ENCODE measurements at places on chromosomes 6 and 20.

GRCh38 chr6:6246544-6246943 is 73.9 kb downstream of the F13A1 start:
- DNase-seq: no peak

- DNase-seq: no peak
These were observed 15.7 kb downstream of the DCBLD1 start for GRCh38 chr6:117498159-117498558.

GRCh38 chr6:156308604-156309003 is 468.6 kb upstream of the ARID1B start:
- no peak for DNase-seq

DNA sequence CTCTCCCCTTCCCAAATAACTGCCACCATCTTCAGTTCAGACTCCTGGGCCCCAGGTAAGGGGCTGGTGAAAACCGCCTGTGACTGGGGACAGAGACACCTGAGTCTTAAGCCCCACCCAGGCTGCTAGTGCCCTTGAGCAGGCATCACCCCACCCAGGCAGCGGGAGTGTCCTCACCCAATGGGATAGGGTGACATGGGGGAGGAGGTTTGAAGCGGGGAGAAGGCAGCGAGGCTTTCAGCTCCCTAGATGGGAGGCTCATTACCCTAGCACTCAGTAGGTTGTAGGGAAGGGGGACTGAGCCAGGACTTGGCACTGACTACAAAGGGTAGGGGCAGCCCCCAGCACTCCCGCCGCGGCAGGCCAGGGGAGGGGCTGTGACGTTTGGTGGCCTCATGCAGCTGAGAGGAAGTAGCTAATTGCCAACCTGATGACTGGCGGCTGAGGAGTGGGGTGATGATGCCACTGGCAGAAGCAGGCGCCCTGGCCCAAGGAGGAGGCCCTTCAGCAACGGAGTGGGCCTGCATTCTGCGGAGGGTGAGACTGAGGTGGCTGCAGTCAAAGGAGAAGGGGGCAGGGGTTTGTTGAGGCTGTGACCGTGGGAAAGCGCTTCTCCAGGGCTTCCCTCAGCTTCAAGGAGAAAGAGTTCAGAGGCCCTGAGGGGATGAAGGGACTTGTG is 126.9 kb downstream of the MRPL14 start:
- no peak for DNase-seq

DNA sequence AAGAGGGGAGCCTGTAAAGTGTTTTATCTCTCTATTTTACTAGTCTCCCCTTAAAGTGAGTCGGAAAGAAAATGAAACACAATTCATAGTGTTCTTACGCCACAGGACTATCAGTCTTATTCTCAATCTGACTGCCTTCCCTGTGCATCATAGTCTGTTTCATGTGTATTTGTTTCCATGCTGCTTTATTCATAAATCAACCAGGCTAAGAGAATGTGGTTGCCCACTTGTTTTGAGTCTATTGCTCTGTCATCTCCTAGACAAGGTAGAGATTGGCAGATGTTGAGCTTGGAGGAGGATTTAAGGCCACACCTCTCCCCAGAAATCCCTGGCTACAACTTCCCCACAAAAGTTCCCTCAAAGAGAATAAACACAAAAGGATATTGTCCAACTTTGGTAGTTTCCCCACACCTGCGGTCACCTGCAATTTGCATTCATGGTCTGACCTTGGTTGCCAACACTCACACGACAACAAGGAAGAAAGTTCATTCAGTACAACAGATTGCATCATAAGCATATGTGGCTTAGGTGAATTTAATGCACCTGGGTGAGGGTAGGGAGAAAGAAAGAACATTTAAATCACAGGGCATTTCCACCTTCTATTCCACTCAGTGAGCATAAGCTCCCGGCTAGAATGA is 167.1 kb upstream of the FBXL4 start:
- DNase-seq: no peak

DNA sequence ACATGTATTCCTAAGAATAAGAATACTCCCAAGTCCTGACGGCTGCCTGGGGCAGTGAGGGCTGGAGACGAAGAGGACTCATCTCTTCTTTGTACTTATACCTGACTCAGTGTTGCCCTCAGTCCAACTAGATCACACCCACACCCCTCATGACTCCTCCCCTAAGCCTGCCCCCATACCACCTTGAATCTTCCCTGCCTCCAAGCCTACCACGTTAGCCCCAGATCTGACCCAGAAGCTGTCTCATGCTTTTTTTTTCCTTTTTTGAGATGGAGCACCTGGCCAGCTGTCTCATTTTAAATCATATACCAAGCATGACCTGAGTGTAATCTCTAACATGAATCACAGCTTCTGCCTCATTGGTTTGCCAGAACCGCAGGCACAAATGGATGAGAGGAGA is 45.2 kb downstream of the MUC22 start:
- no peak for DNase-seq

- DNase-seq: peak; percentile 22
These were observed 31.9 kb downstream of the NSFL1C start for GRCh38 chr20:1434571-1435336.

DNA sequence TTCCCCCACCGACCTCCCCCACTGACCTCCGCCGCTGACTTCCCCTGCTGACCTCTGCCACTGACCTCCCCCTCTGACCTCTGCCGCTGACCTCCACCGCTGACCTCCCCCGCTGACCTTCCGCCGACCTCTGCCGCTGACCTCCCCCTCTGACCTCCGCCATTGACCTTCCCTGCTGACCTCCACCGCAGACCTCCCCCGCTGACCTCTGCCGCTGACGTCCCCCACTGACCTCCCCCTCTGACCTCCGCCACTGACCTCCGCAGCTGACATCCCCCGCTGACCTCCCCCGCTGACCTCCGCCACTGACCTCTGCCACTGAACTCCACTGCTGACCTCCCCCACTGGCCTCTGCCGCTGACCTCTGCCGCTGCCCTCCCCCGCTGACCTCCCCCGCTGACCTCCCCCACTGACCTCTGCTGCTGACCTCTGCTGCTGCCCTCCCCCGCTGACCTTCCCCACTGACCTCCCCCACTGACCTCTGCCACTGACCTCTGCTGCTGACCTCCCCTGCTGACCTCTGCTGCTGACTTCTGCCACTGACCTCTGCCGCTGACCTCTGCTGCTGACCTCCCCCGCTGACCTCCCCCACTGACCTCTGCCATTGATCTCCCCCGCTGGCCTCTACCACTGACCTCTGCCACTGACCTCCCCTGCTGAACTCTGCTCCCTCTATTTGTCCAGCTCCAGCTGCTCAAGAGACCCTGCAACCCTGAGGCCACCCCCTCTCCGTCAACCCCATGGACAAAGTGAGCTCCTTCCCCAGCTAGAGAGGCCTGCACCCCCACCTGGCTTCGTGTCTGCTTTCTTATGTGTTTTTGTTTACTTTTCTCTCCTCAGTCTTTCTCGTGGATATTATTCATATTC is 91.4 kb upstream of the AFDN start:
- DNase-seq: no peak

DNA sequence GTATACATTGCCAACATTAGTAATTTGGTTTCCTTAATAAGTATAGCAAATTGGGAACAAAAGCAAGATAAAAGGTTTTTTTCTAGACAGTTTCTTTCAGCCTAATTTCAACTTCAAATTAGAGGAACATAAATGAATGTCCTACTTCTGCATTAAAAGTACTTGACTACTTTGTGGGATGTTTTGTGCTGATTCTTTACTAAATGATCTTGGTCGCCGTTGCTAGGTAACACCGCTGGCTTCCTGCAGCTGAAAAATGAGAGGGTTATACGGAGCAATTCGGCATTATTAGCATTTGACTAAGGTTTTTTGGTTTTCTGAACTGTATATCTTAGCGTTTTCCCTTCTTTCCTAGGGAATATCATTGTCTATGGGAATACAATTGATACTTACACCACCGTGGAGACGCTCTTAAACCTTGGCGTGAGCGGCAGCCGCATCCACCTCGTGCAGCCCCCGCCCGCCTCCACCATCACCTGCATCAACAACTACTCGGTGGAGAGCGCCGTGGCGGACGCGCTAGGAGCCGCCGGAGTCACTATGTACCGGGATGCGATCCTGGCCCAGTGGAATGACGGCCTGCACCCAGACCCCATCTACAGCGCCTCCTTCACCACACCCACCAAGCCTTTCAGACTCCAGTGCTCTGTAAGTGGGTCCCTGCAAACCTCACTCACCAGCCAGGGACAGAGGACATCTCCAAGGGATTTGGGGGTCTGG is 90.9 kb upstream of the INSM1 start:
- DNase-seq: no peak

- peak; percentile 92 for DNase-seq
These were observed at the start of the genes MCM8 and TRMT6 for GRCh38 chr20:5950271-5951031. Gene MCM8, plus strand, starts transcription at chr20:5950652. Its CDS starts 1,364 bp downstream, at chr20:5952016. Gene TRMT6, minus strand, starts transcription at chr20:5950533. Its CDS starts 128 bp downstream, at chr20:5950405.

DNA sequence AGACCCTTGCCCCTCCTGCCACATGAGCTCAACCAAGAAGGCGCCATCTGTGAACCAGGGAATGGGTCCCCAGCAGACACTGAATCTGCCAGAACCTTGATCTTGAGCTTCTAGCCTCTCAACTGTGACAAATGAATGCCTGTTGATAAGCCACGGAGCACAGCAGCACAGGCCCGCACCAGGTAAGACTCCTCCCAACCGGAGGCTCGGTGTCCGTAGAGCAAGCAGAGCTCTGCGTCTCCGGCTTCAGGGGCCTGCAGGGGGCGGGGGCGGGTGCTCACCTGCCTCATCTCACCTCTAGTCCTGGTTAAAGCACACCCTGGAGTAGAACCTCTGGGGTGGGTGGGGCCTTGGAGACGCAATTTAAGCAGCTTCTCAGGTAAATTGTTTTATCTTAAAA is 122.7 kb downstream of the SMOC2 start:
- DNase-seq: no peak

GRCh38 chr6:19492636-19493405 is 344.3 kb upstream of the ID4 start:
- no peak for DNase-seq

GRCh38 chr20:9417665-9418064 is 96.7 kb upstream of the LAMP5 start:
- no peak for DNase-seq

DNA sequence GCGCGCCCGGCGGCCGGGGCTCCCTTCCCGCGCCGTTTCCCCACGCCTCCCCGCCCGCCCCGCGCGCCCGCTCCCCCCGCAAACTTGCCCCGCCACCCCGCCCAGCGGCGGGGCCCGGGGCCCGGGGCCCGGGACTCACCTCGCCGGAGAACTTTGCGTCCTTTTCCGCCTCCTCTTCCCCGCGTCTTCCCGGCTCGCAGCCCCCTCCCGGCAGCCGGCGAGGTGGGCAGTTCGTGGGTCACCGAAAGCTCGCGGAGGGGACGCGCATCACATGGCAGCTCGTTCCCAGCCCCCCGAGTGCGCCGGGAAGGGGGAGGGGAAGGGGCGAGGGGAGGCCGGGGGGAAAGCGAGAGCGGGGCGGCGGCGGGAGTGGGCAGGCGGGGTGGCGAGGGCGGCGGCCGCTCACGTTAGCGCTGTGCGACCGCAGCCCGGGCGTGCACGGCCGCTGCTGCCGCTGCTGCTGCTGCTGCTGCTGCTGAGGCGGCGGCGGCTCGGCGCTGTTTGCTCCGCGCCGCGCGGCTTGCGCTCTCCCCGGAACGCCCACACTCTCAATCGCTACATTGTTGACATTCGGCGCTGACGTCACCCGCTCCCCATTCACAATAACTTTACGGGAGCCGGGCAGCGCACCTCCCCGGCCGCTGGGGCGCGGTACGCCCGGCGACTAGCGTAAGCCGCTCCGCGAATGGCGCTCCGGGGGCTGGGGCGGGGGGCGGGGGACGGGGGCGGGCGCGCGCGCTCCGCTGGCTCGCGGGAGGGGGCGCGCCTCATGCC is at the start of gene BACH2:
Gene BACH2, minus strand, starts transcription at position 503 of the 774 bp plus-strand sequence. CDS start 287,999 bp downstream, outside the sequence.
- peak; percentile 84 for DNase-seq

DNA sequence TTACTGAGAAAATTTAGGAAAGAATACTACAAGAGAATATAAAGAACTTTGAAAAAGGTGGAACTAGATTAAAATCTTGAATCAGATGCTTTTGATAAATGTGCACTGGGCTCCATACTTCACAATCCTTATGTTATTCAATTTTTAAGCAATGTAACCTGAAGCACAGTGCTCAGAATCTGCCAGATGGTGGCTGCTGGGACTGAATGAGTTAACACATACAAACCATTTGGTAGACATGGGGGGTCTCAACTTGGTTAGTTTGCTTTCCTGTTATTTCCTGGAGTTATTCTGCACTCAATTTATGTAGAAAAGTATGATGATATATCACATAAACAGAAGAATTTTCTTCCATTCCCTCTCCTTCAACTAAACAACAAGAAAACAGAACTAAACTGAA is 326.5 kb downstream of the RNGTT start:
- no peak for DNase-seq

GRCh38 chr6:167396068-167396658 is 71.3 kb downstream of the TTLL2 start:
- no peak for DNase-seq

DNA sequence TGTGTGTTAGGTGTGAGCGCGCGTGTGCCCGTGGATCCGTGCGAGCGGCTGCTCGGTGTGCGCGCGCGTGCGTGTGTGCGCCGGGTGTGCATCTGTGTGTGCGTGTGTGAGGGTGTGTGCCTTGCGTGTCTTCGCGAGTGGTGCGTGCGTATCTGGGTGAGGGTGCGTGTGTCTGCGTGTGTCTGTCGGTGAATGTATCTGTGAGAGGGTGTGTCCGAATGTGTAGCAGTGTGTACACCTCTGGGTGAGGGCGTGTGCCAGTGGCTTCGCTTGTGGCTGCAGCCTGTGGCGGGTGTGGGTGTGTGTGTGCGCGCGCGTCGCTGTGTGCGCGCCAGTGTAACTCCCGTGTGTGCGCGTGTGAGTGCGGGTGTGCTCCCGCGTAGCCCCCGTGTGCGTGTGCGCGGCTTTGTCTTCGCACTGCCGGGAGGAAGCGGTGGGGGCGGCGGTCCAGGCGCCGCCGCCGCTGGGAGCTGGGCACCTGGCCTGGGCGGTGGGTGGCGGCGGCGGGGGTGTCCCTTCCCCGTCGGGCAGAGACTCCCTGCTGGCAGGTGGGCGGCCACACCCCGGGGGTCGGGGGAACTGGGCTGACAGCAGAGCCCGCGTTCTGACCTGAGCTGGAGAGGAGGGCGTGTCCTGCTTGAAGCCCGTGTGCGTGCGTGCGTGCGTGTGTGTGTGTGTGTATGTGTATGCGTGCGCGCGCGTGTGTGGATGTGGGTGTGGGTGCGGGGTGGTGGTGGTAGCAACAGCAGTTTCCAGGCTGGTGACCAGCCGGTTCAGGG is 61.3 kb upstream of the EPB41L1 start:
- no peak for DNase-seq

GRCh38 chr6:52995913-52996645 is 995 bp upstream of the GSTA4 start:
- peak; percentile 16 for DNase-seq

DNA sequence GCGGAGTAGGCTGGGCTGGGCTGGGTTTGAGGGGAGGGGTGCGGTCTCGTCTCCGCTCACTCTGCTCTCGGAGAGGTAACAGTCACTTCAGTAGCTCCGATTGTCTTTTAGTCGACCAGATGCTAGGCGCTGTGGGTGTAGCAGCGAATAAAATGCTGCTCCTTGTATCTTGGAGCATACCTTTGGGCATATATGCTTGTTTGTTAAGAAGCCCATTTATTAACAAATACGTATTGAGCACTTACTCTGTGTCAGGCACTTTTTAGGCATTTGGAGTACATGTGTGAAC is 545 bp downstream of the ACTR5 start:
- no peak for DNase-seq

DNA sequence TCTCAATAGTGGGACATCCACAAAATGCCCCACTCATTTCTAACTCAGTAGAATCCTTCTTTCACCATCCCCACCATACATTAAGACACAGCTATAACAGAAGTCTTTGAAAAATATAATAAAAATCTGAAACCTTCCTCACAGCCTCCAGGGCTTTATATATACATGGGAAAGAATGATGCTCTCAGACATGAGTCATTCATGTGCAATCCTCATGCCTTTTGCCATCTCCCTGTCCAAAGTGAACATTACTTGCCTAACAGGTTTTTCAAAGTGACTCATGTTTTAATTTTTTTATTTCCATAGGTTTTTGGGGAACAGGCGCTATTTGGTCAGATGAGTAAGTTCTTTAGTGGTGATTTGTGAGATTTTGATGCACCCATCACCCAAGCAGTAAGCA is 162.7 kb downstream of the RALGAPA2 start:
- no peak for DNase-seq

Data from stimulated activated CD4-positive, alpha-beta T cell treated with anti-CD3 and anti-CD28 coated beads, Interleukin-15, amount 100 ng/mL, for 1 hour (primary cell).